ENCODE measurements at places on chromosomes 12 and 14. TPM values are rescaled to one million over a fixed set of nuclear protein-coding genes. Genes with fewer than 3 reads are reported as not detected.

GRCh38 chr12:128863957-128864356 is 10.7 kb downstream of the GLT1D1 start:
- DNase-seq: no peak

ARHGEF40 gene
- not detected for total RNA-seq

DIO3 gene
- not detected for total RNA-seq

GTF2H3 gene
- total RNA-seq: 35.2 TPM

TSPAN11 gene
- not detected for total RNA-seq

CLEC4A gene
- 3.5 TPM for total RNA-seq

- DNase-seq: no peak
These were observed 36.4 kb downstream of the SAMD4A start for GRCh38 chr14:54603362-54603761.

TSHR gene
- total RNA-seq: not detected

GDF11 gene
- 5.9 TPM for total RNA-seq

GRCh38 chr14:23633160-23633701 is 2.9 kb upstream of the DHRS2 start:
- no peak for DNase-seq

DNA sequence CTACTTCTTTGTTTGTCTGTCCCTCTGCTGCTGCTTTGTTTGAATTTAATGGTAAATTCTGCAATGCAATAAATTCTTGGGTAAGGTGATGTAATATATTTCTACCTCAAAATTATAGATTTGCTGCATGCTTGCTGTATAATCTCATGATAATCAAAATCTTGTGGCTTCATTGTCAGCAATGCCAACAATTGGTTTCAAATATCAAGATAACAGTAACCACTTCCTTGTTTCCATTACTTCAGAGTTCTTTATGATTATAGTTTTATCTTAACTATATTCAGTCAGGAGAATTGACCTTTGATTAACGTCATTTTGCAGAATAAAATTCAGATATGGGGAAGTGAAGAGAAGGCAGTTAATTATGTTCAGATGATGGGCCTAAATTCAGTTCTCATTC is 30.2 kb upstream of the RNU6-8 start:
- DNase-seq: no peak

GRCh38 chr12:112188130-112188830 is 62.9 kb downstream of the TRAFD1 start:
- no peak for DNase-seq

RGS6 gene
- total RNA-seq: 0.61 TPM

GRCh38 chr14:68556253-68556652 is 236.6 kb downstream of the ZFP36L1 start:
- no peak for DNase-seq

FAM234B gene
- 6.2 TPM for total RNA-seq

DNA sequence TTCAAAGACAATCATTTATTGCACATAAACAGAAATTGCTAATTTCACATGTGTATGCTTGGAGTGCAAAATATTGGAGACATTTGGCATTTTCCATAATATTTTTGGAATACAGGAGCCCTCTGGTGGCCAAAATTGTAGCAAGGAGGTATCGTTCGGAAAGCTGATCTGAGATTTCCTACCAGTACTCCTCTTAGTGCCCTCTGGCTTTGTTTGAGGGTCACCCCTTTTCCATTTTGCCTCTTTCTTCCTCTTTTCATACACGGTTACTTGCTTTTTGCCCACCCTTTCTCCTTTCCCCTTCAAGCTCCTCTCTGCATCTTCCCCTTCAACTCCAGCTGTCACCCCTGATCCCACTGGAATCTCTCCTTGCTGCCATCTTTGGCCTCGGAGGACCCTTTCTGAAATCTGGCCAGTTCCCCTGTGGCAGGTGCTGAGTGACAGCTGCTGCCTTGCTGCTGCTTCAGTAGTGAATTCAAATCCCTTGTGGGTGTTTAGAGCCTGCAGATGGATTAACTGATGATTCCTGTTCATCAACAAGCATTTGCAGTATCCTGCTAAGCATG is 164.6 kb upstream of the PARP11 start:
- no peak for DNase-seq

DNA sequence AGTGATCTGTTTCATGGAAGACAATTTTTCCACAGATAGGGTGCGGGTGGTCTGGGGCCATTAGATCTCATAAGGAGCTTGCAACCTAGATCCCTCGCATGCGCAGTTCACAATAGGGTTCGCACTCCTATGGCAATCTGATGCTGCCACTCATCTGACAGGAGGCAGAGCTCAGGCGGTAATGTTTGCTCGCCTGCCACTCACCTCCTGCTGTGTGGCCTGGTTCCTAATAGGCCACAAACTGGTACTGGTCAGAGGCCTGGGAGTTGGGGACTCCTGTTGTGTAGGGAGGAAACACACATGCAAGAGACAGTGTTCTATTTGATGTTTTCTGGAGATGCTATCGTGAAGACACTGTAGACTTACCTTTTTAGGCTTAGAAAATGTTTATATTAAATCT is 77.0 kb upstream of the FGD4 start:
- no peak for DNase-seq

GRCh38 chr12:6555018-6555691 is 687 bp downstream of the IFFO1 start:
- no peak for DNase-seq

DNA sequence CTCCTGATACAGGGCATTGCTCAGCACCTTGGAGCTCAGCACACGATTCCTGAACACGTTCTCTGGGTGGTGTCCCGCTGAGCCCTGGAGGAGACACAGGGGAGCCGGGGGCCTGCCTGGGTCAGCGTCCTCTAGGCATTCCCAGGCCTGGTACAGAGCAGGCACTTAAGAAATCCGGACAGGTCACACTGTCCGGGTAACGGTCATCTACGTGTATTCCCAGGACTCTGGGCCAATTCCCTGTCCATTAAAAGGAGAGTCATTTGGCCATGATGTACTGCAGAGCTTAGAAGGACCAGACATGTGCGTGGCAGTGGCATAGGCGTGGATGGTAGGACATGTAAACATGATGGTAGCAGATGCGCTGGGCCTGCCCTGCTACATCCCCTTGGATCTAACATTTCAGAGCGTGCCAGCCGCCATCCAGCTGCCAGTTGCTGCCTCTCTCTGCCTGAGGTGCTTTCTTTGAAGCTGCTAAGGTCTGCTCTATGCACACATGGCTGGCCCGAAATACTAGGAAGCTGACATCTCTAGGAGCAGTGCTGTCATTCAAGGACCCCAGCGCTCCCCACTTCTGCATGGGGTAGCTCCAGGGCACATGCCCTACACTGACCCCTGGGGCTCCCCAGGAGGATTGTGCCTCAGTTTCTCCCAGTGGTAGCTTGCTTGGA is 273.1 kb upstream of the RTL1 start:
- peak; percentile 33 for DNase-seq

- no peak for DNase-seq
These were observed 29.1 kb downstream of the RFLNA start for GRCh38 chr12:124323771-124324530.

GRCh38 chr12:96047229-96048211 is 12.1 kb upstream of the LTA4H start:
- no peak for DNase-seq

DNA sequence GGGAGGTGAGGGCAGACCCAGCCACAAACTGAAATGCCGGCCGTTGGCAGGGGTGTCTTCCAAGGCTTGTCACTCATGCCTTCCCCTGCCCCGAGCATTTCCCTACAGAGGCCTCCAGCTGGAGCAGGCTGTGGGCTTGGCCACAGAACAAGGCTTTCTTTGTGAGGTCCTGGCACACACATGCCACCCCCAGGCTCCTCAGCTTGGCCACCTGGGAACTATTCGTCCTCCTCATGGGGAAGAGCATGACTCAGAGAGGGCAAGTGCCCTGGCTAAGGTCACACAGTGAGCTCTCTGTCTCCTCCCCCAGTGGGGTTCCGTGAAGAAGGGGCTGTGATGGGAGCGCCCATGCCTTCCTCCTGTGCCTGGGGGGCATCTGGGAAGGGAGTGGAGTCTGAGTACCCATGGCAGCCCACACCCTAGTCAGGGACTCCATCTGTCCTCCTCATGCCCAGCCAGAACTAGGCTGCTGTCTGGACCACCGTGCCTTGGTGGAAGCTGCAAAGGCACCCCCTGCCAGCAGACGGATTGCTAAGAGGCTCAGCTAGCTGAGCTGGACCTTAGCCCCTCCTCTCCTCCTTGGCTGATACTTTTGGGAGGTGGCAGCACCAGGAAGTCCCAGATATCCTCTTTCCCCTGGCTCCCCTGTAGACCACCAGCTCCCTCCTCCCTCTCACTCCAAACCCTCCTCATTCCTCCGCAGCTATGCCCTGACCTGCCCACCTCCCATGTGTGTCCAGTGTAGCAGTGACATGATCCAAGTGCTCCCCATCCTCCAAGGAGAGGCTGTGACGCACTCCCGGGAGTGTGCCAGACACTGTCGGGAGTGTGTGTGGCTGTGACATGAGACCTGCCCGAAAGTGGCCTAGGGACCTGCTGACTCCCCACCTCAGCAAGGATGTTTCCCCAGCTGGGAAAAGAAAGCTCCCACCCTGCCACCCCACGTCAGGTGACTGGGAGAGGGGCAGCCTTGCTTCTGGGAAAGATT is 21.4 kb downstream of the ABCB9 start:
- no peak for DNase-seq

DNA sequence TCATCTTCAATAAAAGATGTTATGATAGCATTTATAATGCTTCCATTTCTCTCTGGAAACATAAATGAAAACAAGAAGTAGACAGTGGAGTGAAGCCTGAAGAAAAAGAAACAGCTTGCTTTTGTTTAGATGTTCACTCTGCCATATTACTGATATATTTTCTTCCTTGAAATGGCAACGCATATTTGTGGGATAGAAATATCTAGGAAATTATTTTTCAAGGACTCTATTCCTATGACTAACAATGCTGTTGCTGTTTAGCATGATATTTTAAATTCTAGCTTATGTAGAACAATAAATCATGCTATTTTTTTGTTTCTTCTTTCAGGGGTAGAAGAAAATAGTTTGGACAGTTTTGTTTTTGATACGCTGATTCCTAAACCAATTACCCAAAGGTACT is 359.0 kb downstream of the NAV3 start:
- DNase-seq: no peak

- no peak for DNase-seq
These were observed 136.2 kb downstream of the NDUFA12 start for GRCh38 chr12:94867066-94867855.

DNA sequence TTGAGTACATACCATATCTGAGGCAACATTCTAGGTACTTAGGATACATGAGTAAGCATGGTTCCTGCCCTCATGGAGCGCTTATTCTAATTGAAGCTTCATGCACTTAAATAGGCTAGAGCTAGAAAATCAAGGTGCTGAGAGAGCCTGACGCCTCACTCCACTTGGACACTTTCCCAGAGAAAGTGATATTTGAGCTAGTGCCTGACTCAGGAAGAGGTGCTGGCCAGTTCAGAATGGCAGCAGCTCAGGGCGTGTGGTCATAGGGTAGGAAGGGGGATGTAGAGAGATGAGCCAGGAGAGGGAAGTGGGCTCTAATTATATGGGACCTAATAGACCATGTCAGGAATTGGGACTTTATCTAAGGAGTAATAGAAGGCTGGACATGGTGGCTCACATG is 33.3 kb downstream of the TULP3 start:
- DNase-seq: no peak

DNA sequence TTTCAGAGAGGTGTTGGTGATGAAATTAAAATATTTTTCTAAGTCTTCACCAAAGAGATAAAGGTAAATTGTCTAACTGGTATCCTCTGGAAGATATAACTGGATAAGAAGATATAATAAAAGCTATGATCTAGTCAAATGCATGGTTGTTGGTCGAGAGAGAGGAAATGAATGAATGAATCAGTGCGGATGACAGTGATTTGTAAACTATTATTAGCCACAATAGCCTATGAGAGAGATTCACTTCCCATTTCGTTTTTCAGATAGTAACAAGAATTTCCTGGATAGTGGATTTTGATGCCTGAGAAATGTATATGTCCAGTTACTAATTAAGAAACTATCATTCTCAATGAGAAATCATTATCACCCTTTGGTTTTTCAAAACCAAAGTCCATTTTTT is 63.1 kb downstream of the HEATR5A start:
- DNase-seq: no peak

DNA sequence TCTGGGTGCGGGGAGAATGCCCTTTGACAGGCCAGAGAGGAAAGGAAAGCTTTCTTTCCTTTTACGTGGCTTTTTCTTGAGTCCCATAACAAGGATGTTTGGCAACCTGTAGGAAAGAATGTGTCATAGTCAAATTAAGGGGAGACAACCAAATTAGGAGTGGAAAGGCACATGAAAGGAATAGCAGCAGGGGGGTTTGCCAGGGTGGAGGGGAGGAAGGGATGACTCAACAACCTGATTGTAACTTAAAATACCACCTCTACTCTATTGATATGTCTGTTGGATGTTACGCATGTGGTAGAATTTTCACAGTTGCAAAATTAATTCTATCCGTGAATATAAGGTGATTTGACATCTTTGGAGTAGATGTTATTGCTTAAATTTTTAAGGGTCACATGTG is 28.5 kb upstream of the MYBPC1 start:
- no peak for DNase-seq

GRCh38 chr12:128250096-128250495 is 16.9 kb upstream of the TMEM132C start:
- no peak for DNase-seq

DNA sequence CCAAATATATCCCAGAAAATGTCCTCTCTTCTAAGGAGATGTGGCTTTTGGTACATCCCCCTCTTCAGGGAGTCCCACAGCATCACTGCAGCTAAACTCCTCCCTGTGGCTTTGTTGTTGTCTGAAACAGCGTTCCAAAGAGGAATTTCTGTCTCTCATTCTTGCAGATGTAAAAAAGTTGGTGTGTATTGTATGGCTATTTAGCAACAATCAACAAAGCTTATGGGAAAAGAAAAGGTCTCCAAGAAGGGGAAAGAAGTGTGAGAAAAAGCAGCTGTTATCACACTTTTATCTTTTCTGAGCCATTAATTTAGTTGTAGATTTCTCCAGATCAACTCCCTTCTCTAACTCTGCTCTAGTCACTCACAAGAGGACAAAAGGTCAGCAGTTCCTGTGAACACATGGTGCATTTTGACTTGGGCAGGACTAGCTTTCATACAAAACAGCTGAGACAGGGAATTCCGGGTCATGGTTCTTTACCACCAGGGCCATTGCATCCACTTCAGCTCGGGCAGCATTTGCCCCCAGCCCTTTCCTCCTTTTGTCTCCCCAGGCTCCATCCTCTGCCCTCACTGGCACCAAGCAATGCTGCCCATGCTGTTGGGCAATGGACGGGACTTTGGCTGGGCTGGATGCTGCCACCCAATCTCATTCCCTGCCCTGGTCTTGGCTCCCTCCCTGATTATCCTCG is 184.7 kb downstream of the TMX1 start:
- no peak for DNase-seq

DNA sequence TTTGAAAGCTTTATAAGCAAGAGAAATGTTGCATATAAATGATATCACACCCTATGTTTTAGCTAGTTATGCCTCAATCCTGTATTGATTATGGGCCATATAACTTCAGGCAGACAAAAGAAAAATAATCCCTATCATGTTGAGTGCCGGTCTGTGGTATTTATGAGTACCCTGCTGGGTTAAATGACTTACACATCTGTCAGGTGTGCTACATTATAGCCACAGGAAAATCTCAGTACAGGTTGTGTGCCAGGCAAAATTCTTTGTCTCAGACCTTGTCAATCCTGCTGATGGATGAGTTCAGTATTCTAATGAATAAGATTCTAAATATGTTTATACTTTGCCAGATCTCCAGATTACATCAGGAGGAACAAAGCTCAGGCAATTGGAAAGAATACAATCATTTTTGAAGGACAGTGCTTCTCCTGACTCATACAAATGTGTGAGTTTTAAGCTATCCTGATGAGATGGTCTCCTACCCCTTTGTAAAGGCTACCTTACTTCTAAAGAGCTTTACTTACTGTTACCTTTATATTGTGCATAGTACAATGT is 109.8 kb upstream of the FOXG1 start:
- no peak for DNase-seq
